NCI-H2227 treated with DMSO at 0.1 percent for 48 hours (cell line): ENCODE measurements at places on chromosomes 12 and 14.

DNA sequence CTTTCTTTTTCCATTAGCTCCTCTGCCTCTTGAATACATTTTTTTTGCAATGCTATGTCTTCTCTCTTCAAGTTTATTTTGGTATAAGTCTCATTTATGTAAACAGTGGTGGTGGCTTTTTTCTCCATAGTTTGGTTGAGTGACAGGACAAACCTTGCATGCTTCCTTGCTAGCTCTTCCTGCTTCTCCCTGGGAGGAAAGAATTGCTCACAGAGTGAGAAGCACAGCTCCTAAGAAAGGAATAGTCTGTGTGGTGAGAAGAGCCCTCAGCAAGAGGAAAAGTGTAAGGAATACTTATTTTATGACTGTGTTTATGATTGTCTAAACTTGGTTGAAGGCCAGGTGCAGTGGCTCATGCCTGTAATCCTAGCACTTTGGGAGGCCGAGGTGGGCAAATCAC is 11.5 kb downstream of the CCDC175 start:
- DNase-seq, result no peak

DNA sequence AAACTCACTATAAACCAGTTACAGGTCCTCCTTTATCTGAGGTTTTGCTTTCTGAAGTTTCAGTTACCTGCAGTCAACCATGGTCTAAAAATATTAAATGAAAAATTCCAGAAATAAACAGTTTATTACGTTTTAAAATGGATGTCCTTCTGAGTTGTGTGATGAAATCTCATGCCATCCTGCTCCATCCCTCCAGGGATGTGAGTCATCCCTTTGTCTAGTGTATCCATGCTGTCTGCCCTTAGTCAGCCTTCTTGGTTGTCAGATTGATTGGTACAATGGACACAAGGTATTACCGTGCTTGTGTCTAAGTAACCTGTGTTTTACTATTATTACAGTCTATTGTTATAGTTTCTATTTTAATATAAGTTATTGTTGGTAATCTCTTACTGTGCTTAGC is 328.3 kb downstream of the APAF1 start:
- no peak for DNase-seq

DNA sequence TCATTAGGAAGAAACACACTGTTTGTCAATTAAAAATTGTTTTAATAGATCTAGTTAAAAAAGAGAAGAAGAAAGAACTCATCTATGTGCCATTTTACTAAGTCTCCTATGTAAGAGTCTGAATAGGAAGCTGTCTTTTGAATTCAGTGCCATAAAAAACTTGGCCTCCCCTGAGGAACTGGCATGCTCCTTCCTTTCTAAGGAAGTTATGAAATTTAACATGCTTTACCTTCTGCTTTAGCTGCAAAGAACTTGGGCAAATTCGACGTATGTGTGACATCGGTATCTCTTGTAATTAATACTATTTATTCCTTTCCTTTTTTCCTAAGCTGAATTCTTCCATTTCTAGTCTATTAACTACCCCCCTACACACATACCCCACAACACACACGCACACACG is 12.5 kb downstream of the TM7SF3 start:
- DNase-seq, result no peak

DNA sequence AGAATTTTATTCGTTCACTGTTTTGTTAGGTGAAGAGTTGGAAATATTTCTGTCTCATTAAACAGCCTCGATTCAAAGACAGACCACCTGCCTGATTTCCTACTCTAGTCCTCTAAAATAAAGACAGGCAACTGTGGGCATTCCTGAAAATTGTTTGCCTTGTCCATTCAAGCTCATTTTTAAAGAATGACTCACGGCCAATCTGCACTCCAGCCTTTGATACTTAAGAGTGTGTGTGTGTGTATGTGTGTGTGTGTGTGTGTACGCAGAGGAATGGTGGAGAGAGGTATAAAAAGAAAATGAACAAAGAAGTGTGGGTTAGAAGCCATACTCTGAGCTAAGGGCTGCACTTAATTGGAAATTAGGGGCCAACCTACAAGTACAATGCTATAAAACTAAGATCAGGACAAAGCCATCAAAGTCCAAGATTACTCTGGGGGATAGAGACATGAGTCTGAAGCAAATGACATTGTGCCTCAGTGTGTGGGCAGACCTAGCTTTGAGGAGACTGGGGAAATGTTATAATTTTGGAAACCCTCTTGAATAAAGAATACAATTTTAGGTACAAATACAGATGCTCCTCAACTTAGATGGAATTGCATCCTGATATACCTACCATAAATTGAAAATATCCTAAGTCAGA is 45.6 kb upstream of the SOCS2 start:
- DNase-seq, result peak; percentile 85

DNA sequence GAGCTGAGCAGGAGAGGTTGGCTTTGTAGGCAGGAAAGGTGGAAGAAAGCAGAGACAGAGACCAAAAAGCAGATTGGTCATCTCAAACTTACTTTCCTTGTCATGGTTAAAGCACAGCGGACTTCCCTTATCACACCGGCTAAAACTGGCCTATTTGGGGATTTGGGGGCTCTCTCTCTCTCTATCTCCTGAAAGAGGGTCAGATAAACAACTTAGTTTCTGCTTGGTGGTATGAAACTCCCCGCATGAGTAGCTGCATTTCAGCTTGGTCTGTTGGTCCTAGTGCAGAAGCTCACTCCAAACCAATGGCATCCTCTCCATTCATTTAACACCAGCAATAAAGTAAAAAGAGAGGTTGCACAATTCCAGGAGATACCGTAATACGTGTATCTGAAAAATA is 57.1 kb downstream of the TNFAIP2 start:
- DNase-seq, result no peak

DNA sequence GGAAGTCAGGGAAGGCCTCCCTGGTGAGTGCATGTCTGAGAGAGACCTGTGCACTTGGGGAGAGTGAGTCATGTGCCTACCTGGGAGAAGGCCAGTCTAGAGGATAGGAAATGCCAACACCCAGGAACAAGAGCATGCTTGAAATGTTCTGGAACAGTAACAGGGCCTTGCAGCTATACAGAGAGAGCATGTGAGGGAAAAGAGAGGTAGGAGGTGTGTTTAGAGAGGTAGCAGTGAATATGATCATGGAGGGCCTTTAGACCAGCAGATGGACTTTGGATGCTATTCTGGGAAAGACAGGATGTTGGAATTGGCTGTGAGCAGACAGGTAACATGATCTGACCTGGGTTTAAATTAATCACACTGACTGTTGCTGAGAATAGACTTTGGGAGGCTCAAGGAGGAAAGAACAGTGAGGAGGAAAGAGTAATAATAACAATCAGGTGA is 1143.6 kb downstream of the FLRT2 start:
- no peak for DNase-seq
